ENCODE measurements at places on chromosomes 2 and 18.

- no peak for DNase-seq
Measured at GRCh38 chr18:48292782-48293424, 116.3 kb downstream of the ZBTB7C start.

DNA sequence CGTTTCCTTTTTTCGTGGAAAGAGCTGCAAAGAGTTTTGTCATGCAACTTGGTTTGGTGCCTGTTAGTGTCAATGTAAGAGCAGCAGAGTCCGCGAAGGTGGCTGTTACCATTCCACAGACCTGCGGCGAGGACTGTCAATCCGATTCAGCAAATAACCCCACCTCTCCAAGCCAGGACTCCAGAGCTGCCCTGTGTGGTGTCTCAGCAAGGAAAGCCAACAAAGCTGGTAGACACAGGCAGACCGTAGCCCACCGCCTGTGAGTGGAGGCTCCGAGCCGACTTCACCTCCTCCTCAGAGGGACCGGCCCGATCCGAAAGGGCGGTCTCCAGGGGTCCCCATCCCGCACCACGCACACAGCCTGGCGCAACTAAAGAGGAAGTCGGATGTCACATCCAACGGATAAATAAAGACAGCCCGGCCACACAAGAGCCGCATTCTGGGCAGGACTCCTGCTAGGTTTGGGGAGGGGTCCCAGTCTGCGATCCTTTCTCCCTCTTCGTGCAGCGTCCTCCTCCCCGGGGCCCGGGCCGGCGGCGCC, 819 bp downstream of the ANKRD44 start:
- no peak for DNase-seq

DNA sequence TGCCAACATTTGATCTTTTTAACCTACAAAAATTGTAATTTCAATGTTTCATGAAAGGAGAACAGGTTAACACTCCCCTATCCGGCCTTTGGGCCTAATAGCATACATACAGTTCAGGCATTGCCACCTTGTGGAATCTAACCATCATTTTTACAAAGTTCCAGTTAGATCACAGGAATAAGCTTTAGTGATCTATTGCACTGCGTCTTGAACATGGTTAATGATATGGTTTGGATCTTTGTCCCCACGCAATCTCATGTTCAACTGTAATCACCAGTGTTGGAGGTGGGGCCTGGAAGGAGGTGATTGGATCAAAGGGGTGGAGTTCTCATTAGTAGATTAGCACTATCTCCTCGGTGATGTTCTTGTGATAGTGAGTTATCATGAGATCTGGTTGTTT, 58.2 kb upstream of the NEUROD1 start:
- DNase-seq: no peak

GRCh38 chr18:13577091-13577697, 149.2 kb downstream of the FAM210A start:
- no peak for DNase-seq

GRCh38 chr18:26771524-26771923, 94.0 kb downstream of the AQP4 start:
- DNase-seq: no peak

GRCh38 chr2:207919164-207919919, 106.0 kb downstream of the PLEKHM3 start:
- DNase-seq: no peak

- DNase-seq: no peak
Measured at GRCh38 chr2:205895981-205896655, 189.9 kb downstream of the INO80D start.

- DNase-seq: no peak
Measured at GRCh38 chr18:63192885-63193349, 126.7 kb downstream of the BCL2 start.

DNA sequence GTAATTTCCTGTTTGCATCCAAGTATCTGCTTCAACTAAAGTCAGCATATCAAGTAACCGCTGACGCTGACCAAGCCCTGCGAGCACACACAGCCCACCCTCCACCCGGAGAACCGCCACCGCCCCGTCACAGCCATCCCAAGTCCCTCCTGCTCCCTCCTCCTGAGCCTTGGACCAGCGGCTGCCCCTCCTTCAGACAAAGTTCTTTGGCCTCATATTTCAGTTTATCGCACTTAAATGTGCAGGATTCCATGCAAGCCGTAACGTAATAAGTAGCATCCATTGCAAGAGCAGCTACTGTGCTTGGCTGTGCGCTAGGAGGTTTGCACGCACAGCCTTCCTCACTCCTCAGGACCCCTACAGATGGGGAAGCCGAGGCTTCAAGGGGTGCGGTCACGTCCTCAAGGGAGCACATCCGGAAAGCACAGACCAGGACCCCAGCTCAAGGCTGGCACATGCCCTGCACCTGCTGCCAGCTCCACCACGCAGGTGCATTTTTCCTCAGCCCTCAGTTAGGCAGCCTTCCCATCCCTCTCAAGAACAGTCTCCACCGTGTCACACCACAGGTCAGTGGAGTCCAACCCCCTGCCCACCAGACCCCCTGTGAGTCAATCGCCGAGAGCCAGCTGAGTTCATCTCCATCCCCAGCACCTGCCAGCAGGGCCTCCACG, 17.1 kb downstream of the PXDN start:
- DNase-seq: no peak

GRCh38 chr2:12807907-12808810, 91.4 kb downstream of the TRIB2 start:
- DNase-seq: no peak

DNA sequence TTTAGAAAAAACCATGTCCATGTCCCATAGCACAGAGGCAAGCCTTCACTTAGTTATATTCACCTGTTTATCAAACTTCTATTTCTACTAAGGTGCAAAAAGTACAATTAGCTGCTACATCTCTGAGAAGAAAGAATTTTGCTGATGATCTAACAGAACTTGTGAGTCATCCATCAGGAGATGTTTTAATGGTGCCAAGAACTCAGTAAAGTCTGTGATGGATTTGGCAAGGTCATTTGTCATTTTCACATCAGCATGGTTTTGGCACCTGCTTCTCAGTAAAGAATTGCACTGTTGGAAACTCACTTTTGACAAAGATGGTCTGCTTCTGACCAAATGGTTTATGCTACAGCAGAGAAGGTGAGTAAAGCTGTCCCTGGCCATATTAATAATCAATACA, 195.7 kb upstream of the TMEFF2 start:
- DNase-seq: no peak

- no peak for DNase-seq
Measured at GRCh38 chr2:117832332-117832731, 17.8 kb downstream of the DDX18 start.

DNA sequence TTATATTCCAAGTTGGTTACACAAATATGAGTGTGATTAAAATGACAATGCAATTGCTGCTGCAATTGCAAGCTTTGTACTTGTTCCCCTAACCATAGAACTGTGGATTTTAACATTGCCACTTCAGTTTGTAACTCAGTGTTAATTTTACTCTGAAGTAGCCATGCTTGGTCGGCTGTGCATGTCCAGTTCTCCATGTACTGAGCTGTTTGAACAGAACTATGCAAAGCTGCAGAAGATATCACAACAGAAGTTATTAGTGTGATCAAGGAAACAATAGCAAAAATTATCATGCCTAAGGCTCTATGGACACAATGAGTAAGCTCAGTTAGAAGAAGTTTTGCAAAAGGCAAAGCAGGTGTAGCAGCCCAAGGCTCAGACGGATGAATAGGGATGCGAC, 45.3 kb downstream of the CXCR4 start:
- no peak for DNase-seq

DNA sequence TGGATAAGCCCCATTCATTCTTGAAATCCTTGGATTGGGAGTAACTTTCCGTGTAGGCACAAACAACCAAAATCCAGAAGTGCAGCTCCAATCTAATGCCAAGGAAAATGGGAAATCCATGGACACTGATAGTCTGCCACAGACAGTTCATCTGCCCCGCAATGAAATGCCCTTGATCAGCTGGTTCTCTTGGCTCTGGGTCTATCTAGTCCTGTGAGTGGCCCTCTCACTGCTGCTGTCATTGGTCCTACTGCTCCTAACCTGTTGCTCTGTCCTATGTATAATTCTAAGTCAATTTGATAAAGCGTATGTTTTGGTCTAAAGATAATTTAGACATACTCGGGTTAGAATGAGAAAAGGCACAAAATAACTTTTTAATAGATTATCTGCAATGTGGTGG, 13.7 kb upstream of the TMEM182 start:
- DNase-seq: no peak

- no peak for DNase-seq
Measured at GRCh38 chr2:41851554-41851953, 196.3 kb upstream of the PKDCC start.

- peak; percentile 71 for DNase-seq
Measured at GRCh38 chr2:211302676-211303075, 746.3 kb downstream of the CPS1 start.

GRCh38 chr2:184032983-184033382, 565.3 kb upstream of the ZNF804A start:
- DNase-seq: no peak

GRCh38 chr2:236883819-236884218, 201.9 kb upstream of the COPS8 start:
- no peak for DNase-seq

DNA sequence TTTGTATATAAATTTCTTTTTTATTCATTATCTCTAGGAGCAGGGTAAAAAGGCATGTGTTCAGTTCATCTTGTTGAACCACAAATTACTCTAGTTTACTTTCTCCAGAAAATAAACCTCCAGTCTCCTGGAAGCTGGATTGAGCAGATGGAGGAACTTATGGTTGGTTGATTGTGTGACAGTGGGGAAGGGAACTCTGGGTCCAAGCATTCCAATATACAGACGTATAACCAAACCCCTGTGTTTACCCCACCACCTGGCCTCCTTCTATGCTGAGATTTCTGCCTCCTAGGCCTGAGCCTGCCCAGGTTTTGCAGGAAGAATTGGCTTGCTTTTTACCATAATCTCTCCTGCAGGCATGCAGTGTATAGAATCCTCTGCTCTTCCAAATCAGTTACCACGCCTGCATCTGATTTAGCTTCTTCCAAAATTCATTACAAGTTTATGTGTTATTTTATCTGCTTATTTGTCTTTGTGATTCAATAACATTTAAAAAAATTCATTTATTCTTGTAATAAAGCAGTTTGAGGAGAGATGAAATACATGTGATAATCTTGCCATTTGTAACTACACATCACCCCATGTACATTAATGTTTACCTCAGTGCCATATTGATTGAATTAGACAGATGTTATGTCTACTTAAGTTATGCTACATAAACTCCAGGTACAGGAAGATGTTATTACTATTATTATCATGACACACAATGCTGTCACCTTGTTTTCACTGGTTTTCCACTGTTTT, 2.5 kb upstream of the RAB27B start:
- no peak for DNase-seq

GRCh38 chr2:3657881-3658280, at the start of gene ALLC:
Gene ALLC, plus strand, starts transcription at chr2:3658200. Its CDS starts 12,958 bp downstream, at chr2:3671158.
- no peak for DNase-seq

Measured in NCI-H1417 treated with DMSO at 0.1 percent for 48 hours (cell line).